ENCODE measurements at places on chromosomes 2 and 18. TPM values are rescaled to one million over a fixed set of nuclear protein-coding genes. Genes with fewer than 3 reads are reported as not detected.

- DNase-seq: no peak
Observed at GRCh38 chr18:34697891-34698290, 12.2 kb upstream of the DTNA start.

CELF4 gene
- not detected for total RNA-seq

TRIM54 gene
- not detected for total RNA-seq

GRCh38 chr2:26938399-26939118, 31.9 kb upstream of the MAPRE3 start:
- DNase-seq: no peak

GRCh38 chr2:105798595-105798994, 53.9 kb downstream of the NCK2 start:
- no peak for DNase-seq

- no peak for DNase-seq
Observed at GRCh38 chr2:161088658-161089350, 71.4 kb upstream of the TANK start.

NTSR2 gene
- total RNA-seq: not detected

DNA sequence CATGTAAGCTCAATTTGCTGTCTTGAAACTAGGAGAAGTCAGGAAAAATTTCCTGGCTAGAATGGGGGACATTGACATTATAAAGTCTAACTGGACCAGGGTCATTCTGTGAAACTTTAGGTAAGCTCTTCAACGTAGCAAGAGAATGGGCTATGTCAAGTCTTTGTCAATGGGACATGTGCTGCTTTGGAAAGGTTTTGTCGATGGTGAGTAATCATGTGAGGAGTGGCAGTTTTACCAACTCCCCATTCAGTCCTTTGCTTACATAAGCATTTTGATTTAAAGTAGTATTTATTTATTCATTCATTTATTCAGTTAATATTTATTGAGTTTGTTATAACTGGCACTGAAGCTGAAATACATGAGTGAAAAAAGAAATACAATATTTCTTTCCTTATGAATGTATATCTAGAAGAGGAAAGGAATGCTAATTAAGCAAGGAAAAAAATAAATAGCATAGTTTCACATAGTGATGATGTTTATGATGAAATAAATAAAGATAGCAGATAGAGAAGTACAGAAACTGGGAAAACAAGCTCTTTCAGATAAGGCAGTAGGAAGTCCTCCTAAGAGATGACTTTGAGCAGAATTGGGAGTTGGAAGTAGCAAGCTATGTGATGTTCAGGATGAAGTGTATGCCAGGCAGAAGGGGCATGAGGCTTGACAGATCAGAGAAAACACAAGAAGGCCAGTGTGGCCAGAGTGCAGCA, 25.4 kb upstream of the RAB27B start:
- DNase-seq: no peak

LCT gene
- total RNA-seq: not detected

RAB31 gene
- total RNA-seq: 1.7 TPM

GPN1 gene
- 98.5 TPM for total RNA-seq

GRCh38 chr2:159053161-159054031, 85.0 kb downstream of the TANC1 start:
- no peak for DNase-seq

EN1 gene
- not detected for total RNA-seq

GRCh38 chr18:8006979-8007378, 439.9 kb downstream of the PTPRM start:
- no peak for DNase-seq

- DNase-seq: no peak
Observed at GRCh38 chr18:42508683-42509296, 553.8 kb downstream of the PIK3C3 start.

DNA sequence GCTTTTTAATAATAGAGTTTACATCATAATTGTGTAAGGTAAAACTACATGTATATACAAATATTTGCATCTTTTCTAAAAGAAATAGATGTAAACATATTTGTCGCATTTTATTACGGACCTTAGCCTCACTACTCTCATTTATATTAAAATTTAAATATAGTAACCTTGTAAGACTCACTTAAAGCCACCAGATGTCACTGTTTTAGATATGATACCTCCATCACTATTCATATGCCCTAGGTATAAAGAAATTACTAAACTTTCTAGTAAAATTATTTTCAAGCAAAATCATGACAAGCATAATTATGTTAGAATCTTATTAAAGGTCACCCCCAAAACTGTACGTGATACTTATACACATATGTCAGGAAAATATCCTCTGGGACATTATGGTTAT, 674.3 kb upstream of the REG3G start:
- DNase-seq: no peak

DNA sequence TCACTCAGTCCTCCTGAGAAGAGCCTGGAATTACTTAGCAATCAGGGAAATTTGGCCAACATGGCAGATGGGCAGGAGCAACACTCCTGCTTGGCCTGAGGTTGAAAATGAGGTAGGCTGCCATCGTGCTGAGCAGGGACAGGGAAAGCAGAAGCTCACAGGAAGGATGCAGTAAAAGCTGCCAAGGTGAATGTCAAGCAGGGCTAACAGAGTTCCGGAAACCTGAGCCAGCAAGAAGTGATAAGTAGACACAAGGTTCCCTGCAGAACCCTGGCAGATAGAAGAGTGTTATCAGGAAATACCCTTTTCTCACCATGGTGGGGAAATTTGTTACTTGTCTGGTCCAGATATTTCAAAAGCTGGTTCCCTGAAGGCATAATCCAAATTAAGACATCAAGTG, 454.3 kb upstream of the MEX3C start:
- no peak for DNase-seq

GRCh38 chr18:75915941-75916623, 488.6 kb upstream of the SMIM21 start:
- DNase-seq: no peak

- DNase-seq: no peak
Observed at GRCh38 chr18:61833387-61833786, 59.4 kb downstream of the RNF152 start.

DNA sequence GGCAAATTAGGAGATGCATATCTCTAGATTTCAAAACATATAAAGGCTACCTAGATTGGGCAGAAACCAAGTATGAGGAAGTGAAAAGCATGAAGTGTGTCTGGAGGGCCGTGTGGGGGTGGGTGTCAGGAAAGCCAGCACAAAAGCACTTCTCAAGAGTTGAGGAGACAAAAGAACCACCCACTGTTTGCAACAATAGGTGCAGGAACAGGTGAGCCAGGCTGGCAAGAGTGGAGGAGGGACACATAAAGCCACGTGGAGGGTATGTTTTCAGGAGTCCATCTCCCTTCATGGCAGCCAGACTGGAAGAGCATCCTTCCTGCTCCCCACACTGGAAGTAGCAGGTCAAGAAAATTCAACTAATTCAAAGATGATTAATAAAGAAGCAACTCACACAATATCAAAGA, 96.4 kb downstream of the CERS6 start:
- DNase-seq: no peak

DNA sequence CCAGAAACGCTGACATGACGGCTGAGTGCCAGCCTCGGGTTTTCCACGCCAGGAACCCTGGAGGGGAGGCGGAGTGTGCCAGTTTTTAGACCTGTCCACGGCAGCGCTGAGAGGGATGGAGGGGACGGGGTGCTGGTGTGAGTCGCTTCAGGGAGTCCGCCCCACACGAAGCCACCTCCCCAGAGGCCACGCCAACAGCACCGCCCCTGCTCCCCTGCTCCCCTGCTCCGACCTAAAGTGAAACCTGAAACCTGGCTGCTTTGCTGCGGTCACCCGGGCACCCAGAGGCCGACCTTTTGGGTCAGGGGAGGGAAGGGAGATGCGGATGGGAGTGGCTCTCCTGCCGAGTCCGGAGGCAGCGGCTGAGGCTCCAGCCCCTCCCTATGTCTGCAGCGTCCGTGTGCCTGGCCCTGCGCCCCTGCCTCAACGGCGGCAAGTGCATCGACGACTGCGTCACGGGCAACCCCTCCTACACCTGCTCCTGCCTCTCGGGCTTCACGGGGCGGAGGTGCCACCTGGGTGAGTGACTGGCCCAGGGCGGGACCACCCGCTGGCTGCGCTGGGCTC, 38.1 kb downstream of the SNED1 start:
- DNase-seq: peak; percentile 20

GRCh38 chr18:48034651-48035555, 104.4 kb upstream of the SMAD2 start:
- DNase-seq: no peak

- DNase-seq: no peak
Observed at GRCh38 chr18:5966514-5966913, 71.2 kb upstream of the TMEM200C start.

DNA sequence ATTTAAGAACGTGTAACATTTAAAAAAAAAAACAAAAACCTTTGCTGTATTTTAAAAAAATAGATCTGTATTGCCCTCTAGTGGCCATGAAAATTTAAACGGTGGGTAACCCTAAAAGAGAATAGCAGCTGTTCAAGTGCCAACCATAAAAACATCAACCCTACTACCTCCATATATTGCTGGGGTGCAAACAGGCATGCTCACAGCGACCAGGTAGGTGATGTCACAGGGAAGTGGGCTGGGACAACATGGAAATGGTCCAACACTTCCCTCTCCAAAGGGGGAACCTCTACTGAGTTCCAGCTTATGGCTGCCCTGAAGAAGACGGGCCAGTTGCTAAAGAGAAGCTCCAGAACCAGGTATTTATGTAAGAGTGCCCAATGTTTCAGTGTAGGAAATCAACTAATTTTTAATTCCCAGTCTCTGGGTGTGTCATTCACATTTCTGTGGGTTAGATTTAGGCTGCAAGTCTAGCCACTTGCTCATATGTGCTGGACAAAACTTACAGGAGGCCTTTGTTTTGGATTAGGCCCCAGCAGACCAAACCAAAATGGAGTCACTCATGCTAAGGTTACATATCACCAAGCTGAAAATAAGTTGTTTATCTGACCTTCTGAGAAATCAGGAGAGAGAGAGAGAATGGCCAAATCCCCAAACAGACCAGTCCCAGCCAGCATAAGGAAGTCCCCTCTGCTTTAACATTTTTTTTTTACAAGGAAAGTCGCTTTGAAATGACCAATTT, 54.5 kb downstream of the SKA1 start:
- DNase-seq: peak; percentile 18

- DNase-seq: no peak
Observed at GRCh38 chr2:14563324-14563723, 69.2 kb upstream of the LRATD1 start.

GRCh38 chr2:219457784-219458369, 23.2 kb downstream of the SPEG start:
- DNase-seq: no peak

HJURP gene
- 45.9 TPM for total RNA-seq

- DNase-seq: peak; percentile 66
Observed at GRCh38 chr2:71070294-71071093, 2.0 kb downstream of the NAGK start.

DNA sequence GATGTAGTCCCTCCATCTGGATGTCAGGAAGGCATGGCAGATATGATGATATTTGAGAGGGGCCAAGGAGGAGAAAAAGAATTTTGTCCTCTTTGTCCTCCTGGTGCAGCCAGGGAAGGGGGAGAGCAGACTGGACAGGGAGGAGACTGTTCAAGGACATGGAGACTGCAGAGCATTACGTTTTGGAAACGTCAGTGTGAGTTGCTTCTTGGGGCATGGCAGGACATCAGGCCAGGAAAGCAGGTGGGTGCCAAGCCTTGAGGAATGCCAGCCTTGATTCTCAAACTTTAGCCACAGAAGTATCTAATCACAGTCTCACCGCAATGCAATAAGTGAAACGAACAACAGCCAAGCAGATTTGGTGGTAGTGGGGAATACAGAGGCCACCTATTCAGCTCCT, 66.2 kb downstream of the BMP10 start:
- DNase-seq: no peak

DNA sequence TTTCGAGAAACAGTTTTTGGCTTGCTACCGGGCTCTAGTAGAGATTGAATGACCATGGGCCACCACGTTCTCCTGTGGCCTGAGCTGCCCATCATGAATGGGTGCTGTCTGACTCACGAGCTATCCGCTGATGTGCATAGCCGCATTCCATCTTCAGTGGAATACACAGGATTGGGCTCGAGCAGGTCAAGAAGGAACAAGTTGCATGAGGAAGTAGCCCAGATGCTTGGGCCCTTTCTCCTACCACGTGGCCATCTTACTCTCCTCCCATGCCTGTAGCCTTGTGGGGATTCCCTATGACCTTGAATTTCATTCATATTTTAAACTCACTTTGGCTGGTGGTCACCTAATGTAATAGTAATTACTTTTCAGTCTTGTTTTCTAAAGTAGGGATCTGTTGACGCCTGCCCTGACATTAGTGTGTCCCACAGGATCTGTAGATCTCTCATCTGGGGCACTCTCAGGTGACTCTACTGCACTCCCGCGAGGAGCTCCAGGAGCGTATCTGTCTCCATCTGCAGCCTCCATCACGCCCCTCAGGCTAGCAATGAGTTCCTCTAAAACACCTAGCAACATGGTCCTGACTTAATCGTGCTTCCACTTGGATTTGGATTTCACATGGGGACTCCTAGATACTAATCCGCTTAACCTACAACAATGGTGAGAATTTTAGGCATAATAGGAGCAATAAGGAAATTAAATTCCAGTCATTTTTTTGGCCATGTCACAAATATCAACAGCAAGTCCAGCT, 67.8 kb downstream of the PSMG2 start:
- DNase-seq: no peak

FN1 gene
- total RNA-seq: 1,847 TPM

TMEM198 gene
- total RNA-seq: 11.6 TPM

NAT8 gene
- total RNA-seq: 1.9 TPM

- DNase-seq: no peak
Observed at GRCh38 chr2:53886406-53887280, 26.9 kb upstream of the GPR75 start.

- DNase-seq: no peak
Observed at GRCh38 chr2:29848566-29849310, 72.6 kb downstream of the ALK start.

DNA sequence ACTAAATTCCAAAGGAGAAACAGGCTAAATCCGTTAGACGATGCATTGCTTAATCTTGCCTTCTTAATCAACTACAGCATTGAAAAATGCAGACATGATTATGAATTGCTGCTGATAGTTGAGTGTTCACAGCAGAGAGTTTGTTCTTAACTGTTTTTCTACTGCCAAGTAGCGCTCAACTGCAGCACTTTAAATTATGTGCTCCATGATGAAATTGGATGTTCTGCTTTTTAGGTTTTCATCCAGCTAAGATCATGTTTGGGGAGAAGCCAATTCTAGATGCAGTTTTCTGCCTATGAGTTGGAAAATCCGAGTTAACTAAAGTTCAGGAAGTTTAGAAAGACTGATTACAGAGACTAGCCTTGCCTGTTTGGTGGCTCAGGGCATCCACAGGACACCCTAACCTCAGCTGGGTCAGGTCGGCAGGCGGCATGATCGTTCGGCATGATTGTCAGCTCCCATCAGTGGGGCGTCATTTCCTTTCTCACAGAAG, 119.4 kb upstream of the PIEZO2 start:
- DNase-seq: no peak

GRCh38 chr2:218438596-218438995, 19.7 kb downstream of the VIL1 start:
- DNase-seq: no peak

CD28 gene
- not detected for total RNA-seq

ELOA2 gene
- not detected for total RNA-seq

SMCHD1 gene
- total RNA-seq: 110 TPM

SOCS6 gene
- total RNA-seq: 49.0 TPM

GRCh38 chr2:113376253-113376912, 61.1 kb upstream of the ZNG1B start:
- no peak for DNase-seq
